ENCODE measurements at places on chromosomes 3 and 15.

DNA sequence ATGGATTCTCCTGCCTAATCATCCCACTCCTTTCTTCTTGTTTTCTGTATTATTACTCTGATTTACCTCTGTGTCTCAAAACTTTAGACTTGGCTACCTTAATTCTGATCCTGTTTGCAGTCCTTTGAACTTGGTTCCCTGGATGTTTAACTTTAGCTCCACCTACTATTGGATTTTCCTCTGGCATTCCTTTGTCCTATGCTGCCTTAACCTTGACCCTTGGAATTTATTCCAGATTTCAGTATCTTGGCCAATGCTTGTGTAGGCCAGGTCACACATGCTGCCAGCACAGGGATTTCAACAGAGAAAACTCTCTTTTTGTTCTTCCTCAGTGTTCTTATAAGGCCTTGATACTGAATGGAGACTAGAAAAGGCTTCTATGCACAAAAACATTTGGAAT is 65.0 kb upstream of the DNAJC19 start:
- no peak for DNase-seq

- DNase-seq, result peak; percentile 33
These were observed 424 bp downstream of the HAUS2 start for GRCh38 chr15:42549032-42549491.

DNA sequence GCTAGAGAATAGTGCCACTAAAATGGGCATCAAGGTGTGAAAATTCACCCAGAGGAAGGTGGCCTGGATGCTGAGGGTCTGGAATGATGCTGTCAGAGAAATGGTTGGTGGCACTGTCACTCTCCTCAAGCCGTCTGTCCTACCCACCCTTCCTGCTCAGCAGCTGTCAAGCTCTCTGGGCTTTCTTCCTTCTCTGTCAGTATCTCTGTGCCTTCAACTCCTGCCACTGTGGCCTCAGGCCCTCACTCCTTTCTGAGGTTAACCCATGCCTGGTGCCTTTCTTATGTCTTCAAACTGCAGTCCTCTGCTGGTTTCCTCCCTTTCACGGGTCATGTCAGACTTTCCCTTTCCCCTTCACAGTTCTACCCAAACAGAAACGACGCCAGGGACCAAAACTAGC is 4.4 kb downstream of the MYO5C start:
- no peak for DNase-seq

GRCh38 chr15:76190751-76191538 is 120.3 kb downstream of the ETFA start:
- peak; percentile 83 for DNase-seq

- no peak for DNase-seq
These were observed 7.9 kb downstream of the RBP2 start for GRCh38 chr3:139468399-139468798.

GRCh38 chr3:193780810-193781478 is 187.9 kb downstream of the OPA1 start:
- DNase-seq, result peak; percentile 9

- DNase-seq, result no peak
These were observed 861.3 kb downstream of the ZPLD1 start for GRCh38 chr3:103295974-103296570.

DNA sequence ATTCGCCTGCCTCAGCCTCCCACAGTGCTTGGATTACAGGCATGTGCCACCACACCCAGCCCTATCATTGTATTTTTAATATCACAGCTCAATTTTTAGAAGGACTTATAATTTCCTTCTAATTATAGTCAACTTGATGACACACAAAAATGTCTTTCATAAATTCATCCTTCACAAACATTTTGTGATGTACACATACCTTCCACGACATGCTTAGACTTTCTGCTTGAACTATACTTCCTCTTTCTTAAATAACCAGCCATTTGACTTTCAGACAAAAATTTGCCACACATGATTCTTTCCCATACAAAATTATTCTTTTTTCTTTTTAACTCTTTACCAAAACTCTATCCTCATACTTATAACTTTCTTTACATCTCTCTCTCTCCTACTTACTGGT is 48.4 kb upstream of the CCK start:
- no peak for DNase-seq

- no peak for DNase-seq
These were observed 219.3 kb downstream of the CBLB start for GRCh38 chr3:105649480-105649879.

DNA sequence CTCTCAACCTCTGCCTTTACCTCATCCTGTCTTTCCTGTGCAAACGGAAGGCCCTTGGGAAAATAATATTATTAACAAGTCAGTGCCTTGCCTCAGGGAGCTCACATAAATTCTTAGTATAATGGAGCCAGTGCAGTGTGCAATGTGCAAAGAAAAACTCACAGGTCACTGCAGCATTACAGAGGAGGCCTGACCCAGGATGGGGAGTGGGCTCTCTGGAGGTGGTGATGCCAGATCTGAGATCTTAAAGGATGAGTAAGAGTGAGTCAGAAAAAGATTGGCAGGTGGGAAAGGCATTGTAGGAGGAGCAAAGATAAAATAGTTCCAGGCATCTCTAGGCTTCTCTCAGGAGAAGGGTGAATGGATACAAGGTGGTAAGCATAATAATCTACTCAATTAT is 185.6 kb upstream of the ADAMTS9 start:
- DNase-seq, result no peak

DNA sequence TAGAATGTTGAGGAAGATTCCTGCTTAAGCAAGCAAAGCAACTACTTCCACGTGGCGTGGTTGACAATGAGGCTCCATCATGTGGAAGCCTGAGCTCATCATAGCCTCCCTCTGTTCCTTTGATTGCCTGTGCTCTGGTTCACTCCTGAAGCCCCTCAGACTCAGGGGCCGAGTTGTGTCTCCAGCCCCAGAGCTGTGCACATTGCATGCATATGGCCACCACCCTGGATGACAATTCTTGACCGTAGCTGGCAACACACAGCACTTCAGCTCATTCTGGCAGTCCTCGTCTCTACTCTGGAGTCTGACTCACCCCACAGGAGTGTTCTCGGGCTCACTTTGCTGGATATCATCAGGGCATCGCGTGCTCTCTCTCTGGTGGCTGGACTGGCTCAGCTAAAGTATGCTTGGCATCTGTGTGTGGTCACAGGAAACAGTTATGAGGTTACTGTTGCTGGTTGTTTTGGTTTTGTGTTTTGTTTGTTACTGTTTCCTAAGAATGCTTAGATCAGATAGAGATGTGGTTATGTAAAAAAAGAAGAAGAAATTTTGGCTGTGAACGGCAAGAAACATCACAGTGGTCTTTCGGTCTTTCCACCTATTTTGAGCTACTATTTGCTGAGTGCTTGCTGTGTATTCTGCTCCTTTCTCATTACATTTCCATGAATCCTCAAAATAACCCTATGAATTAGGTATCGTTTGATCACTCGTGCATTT is 41.6 kb upstream of the MRPS22 start:
- peak; percentile 53 for DNase-seq

DNA sequence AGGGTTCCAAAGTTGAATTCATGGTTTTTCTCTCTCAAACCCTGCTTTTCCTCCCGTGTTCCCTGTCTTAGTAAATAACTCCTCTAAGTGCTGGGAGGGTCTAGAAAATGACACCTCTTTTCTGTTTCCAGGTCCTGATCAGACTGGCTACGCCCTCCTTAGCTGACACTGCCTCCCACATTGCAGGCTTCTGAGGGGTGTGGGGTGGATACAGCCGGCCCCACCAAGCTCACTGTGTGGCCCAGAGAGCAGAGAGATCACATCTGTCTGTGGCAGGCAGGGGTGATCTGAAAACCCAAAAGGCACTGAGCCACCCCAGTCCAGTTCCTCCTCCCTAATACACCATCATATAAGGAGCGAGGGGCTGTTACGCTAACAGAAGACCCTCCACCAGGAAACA is 62.7 kb downstream of the BDH1 start:
- no peak for DNase-seq

DNA sequence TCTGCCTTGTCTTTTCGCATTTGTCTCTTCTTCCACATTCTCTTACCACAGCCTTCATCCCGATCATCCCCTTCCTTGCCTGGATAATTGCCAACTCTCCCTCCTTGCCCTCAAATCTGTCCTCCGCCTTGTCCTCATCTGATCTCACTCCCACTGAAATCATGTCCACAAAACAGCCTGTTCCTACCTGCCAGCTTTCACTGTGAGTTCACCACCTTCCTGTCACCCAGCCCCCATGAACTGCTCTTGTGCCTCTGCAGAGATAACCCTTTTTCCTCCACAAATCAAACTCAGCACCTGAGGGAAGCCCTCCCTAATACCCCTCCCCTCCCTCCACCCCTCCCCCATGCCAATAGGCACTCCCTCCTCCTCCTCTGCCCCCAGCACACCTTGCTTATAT is 4.8 kb upstream of the ADCY5 start:
- no peak for DNase-seq

DNA sequence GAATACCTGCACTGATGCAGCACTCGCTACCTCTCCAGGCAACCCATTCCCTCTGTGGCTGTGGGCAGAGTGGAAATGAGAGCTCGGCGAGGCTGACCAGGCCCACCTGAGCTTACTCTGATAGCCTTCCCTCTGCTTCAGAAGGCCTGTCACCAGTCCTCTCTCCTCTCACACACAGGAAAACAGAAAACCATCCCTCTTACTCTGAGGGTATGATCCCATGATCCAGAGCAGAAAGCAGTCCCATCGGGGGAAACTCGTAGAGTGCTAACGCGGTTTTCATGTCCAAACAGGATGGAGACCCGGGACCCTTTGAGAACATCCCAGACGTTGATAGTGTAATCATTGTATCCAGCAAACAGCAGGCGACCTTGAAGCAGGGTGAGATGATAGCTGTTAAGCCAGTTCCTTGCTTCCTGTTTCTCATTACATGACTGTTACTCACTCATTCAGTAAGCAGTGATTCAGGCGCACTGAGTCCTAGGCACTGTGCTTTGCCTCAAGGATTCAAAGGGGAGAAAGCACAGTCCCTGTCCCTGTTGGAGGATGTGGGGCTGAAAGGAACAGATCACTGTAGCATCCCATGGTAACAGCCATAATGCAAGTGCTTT is 11.8 kb upstream of the BCL2L10 start:
- peak; percentile 60 for DNase-seq

DNA sequence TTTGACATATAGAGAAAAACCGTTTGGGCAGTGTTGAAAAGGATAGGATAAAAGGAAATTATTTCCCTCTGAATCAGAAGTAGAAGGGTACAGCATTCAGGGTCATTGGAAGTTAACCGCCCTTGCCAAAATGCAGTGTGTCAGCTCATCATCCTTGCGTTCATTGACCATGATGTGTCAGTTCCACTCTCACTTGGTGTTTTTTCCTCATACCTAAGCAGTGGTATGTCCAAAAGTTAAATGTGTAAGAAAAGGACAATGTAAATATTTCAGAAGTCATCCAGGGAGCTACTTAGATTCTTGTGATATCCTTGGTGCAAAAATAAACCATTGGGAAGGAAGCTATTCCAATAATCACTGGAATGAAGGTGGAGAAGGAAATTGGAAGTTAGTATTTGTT is 50.7 kb downstream of the MAP6D1 start:
- no peak for DNase-seq

GRCh38 chr3:85576697-85577200 is 618.0 kb downstream of the CADM2 start:
- no peak for DNase-seq

GRCh38 chr3:158101335-158102241 is 4.6 kb downstream of the SHOX2 start:
- DNase-seq, result no peak

DNA sequence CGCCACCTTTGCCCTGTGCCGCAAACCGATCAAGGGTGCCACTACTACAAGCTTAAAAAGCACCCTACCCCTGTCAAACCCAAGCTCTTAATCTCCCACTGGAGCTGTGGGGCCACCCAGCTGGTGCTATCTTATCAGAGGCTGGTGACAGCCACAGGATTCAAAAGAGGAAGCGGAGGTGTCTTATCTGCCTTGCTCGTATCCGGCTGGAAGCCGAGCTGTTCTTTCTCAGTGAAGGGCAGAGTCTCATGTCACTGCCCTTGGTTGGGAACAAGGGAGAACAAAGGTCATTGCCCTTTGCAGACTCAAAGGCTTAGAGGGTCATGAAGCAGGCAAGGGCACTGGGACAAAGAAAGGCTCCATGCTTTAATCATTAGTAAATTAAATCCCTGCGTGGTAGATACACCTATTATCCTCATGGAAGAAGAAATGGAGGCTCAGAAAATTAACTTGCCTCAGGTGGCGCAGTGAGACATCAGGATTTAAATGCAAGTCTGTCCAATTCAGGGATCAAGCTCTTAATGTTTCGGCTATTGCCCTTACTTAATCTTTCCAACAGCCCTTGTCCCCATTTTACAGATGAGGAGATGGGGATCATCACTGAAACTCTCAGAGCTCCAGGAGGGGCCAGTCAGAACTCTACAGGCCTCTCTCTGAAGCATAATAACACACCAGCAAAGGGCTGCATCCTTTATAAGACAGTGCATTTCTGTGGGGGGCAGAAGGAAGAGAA is 360.0 kb upstream of the PROK2 start:
- peak; percentile 20 for DNase-seq

- DNase-seq, result no peak
These were observed 104.4 kb upstream of the C2CD4B start for GRCh38 chr15:62269504-62269903.

DNA sequence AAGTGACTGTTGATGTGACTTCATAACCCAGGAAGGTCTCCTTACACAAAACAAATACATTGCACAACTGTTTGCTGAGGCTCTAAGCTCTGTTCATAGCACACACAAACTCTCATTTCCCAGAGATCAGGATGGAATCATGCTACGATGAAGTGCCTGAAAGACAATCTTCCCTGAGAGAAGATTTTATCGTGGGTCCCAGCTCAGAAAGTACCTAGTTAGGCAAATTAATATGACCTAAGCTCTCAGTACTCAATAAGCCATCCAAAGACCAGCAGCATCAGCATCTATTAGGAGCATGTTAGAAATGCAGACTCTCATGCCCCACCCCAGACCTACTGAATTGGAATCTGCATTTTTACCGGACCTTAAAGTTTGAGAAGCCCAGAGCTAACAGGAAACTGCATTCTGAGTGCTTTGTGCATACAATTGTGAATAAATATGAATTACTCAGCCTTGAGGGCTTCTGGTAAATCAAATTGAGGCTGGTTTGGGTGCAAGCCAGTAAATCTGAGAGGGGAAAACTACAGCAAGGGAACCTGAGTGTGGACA is 161.5 kb upstream of the C2CD4B start:
- DNase-seq, result no peak

- DNase-seq, result no peak
These were observed 53.1 kb downstream of the SLC4A7 start for GRCh38 chr3:27431116-27431515.

DNA sequence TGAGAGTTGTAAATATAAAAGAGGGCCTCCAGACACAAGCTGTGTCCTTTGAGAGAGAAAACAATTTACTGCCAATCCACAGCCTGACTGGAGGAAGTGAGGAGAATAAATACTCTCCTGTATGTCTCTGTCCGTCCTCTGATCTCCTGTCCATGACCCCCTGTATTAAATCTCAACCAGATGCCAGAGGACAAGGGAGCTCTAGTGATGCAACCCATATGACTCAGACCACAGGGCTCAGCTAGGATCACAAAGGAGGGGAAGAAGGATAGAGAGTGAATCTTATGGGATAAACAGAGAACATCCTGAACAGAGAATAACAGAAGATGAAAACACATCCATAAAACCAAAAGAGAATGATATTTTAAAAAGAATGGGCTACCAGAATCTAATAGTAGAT is 482.6 kb downstream of the PLOD2 start:
- no peak for DNase-seq
